ENCODE measurements at places on chromosomes 4 and X.

- peak; percentile 59 for DNase-seq
These were observed 28.1 kb downstream of the BEX3 start for GRCh38 chrX:103404231-103405008.

- DNase-seq: no peak
These were observed 922.0 kb upstream of the PABPC4L start for GRCh38 chr4:135123632-135124031.

DNA sequence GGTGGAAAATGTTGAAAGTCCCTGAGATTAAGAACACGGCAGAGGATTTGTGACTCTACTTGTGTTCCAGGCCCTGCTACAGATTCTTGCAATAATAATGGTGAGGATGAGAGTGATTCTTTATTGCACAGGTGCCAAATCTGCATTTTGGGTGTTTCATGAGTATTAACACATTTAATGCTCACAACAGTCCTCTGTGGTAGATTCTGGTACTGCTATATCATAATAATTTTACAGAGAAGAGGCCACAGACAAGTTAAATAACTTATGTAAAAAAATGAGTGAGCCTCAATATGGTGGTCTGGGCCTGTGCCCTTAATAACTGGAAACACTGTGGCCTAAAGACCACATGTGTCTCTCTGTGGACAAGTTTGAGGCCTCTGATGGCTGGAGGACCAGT, 124.3 kb downstream of the C4orf33 start:
- DNase-seq: no peak

GRCh38 chr4:39571504-39571903, 44.3 kb upstream of the UGDH start:
- no peak for DNase-seq

DNA sequence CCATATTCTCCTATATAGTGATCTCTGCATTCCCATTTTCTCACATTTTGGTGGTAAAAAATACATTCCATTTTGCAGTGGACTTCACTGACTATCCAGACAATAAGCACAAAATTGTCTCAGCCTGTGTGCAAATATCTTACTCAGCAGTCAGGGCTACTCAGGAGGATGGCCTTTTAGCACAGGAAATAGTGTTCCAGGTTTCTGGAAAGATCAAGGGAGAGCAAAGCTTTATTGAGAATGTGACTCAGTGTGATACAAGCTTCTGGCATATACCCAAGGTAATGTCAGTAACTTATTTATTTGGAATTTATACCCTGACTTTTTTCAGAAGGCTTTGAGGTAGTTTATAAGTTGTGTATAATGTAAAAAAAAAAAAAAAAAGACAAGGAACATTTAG, 233.4 kb downstream of the TEX13A start:
- DNase-seq: no peak

GRCh38 chrX:136954930-136955329, 74.4 kb upstream of the RBMX start:
- no peak for DNase-seq

DNA sequence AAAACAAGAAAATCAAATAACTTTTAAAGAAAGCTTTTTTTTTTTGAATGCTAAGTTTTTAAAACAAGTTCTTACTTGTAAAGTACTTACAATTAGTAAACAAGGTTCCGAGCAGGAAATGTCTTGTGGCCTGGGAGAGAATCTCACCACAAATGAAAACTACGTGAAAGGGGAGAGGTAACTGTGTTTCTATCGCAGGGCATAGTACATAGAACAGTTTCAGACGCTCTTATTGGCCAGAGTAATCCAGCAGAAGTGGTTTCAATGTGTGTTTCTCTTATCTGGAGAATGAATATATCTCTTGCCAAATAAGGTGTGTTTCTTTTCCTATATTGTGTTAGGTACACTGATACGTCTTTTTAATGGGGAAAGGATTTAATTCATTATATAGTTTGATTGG, at the start of gene PLAC8:
TSS of gene PLAC8 (minus strand) at position 154 of the 400 bp plus-strand sequence. CDS start 6,808 bp downstream, outside the sequence.
- no peak for DNase-seq

GRCh38 chr4:65623506-65623905, 46.8 kb downstream of the EPHA5 start:
- no peak for DNase-seq

Data from ureter (tissue), 1 donor.